ENCODE measurements at places on chromosomes 3 and 15. TPM values are rescaled to one million over a fixed set of nuclear protein-coding genes. Genes with fewer than 3 reads are reported as not detected.

The DZIP1L gene
- not detected for polyA plus RNA-seq

The AGBL1 gene
- not detected for polyA plus RNA-seq

The CDAN1 gene
- polyA plus RNA-seq, result 10.4 TPM

The PLA2G4D gene
- polyA plus RNA-seq, result not detected

All from IgD-negative memory B cell (primary cell).